ENCODE measurements at places on chromosomes 11 and 22. TPM values are rescaled to one million over a fixed set of nuclear protein-coding genes. Genes with fewer than 3 reads are reported as not detected.

DNA sequence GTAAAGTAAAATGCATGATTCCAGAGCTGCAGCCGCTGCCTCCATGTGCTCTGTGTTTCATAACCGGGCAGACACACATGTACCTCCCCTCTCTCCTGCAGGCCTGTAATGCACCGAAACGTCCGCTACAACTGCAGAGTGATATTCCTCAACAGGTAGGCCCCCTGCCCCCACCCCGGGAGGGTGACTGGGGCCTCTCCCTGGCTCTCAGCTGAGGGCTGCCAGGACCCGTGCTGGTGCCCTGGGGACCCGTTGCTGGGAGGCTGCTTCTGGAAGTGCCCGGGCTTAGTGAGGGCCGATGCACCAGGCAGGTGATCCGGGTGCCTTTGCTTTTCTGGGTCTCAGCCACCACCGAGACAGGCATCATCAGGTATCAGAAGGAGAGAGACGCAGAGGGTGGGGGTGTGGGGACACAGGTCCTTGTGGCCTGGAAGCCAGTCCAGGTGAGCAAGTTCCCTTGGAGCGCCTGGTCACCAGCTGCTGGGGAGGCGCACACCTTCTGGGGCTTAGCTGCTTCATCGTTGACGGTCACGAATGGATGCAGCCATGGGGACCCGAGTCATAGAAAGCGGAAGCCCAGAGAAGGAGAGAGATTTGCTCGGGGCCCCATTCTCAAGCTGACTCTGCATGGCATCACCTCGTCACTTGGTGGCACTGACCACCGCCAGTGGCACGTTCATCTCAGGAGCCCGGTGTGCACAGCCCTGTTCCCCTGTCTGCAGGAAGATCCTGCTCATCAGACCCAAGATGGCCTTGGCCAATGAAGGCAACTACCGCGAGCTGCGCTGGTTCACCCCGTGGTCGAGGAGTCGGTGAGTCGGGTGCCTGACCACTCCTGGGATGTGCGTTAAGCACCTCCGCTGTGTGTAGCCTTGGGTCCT lies 10.6 kb downstream of the NADSYN1 start:
- peaks cover 4% of the 10 kb centered on the region for H3K36me3 ChIP-seq
- DNase-seq: no peak
- no peaks in the 10 kb centered on the region for H3K27me3 ChIP-seq
- no peak overlapping the region for H3K4me3 ChIP-seq

- H3K27me3 ChIP-seq: no peaks in the 10 kb centered on the region
- H3K4me1 ChIP-seq: no peaks in the 10 kb centered on the region
- no peak overlapping the region for H3K27ac ChIP-seq
These were observed 183.8 kb upstream of the NTM start for GRCh38 chr11:131186629-131187101.

- H3K4me1 ChIP-seq: no peaks in the 10 kb centered on the region
- no peak overlapping the region for H3K27ac ChIP-seq
- H3K27me3 ChIP-seq: no peaks in the 10 kb centered on the region
- no peak overlapping the region for H3K4me3 ChIP-seq
- no peak for DNase-seq
These were observed 7.4 kb downstream of the ZP1 start for GRCh38 chr11:60874421-60875365.

The CD6 gene
- 3.1 TPM for total RNA-seq
